Neuronal stem cell (in vitro differentiated cells): ENCODE measurements at places on chromosomes 5 and 9.

DNA sequence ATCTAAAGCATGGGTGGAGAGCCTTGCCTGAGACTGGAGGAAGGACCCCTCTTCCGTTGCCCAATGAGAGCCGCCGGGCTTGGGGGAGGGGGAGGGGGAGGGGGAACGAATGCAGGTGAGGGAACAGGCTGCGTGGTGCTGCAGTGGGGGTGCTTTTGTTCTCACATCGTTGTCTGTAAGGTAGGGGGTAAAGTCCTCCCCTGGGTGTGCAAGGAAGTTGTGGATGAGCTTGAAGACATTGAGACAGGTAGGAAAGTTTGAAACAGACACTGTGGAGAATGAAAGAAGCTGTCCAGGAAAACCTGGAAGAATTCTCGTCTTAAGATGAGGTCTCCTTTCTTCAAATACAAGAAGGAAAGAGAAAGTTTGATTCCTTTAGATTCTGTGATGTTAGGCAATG, 94.1 kb upstream of the LIFR start:
- no peak for DNase-seq

DNA sequence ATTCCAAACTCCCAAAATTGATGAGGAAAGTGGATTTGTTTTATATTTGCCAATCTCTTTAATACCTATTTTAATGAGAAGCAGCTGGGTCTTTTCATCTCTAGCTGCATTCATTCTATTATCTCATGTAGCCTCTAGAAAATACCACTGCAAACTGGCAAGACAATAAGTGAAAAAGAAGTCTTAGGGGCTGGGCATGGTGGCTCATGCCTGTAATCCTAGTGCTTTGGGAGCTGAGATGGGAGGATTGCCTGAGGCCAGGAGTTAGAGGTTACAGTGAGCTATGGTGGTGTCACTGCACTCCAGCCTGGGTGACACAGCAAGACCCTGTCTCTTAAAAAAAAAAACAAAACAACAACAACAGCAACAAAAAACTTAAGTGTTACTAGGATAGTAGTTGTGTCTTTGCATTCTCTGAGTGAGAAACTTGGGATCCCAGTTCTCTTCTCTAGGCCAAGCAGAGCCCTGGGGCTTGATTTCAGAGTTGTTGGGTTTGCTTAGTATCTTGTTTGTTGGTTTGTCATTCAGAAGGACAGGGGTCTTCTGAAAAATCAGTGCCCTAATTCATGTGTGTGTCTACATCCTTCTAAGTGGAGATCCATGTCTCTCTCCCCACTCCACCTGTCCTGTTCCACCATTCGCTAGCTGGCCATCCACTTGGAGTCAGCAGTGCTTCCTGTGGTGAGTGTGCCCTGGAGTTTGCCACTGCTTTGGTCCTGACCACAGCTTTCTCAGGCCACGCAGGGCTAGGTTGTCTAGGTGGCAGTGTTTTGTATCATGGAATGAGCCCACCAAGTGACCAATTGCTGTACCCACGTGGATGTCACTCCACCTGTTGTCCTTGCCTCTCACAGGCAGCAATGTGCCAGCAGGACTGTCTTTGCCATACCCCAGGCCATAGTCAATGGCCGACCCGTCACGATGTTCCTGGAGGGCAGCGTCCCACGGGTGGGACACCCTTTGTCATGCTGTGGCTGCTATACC, 19.5 kb downstream of the MARCHF6 start:
- no peak for DNase-seq

DNA sequence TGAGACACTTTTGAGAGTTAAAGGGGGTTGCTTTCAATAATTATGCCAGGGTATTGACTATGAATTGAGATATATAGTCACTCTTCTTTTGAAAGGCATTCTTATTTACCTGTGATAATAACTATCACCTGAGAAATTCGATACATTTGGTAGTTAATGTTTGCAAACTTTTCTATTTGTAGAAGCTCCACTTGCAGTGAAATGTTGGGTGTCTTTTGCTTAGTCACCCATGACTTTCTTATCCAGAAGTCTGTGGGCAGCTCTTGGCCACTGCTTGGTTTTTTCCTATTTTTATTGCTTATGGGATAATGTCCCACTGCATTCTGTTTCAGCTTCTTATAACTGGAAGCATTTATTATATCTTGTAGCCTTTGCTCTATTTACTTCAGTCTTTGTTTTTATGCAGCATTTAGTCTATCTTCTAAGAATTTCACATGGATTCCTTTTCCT, 3.9 kb downstream of the MACIR start:
- DNase-seq: no peak

DNA sequence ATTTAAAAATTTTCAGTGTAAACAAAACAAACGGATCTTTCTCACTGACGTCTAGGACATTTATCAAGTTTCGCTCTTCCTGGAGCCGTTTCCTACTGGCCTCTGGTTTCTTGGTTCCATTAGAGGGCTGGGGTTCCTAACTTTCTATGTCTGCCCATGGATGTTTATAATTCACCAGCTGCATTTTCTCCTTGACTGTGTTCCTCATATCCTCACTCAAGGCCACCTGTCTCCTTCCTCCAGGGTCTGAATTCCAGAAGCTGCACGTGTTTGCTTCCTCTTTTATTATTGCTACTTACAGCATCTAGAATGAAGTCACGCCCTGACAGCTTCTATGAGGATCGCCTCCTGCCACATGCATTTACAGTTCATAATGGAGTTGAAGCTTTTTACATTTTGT, 74.1 kb upstream of the BASP1 start:
- DNase-seq: no peak

DNA sequence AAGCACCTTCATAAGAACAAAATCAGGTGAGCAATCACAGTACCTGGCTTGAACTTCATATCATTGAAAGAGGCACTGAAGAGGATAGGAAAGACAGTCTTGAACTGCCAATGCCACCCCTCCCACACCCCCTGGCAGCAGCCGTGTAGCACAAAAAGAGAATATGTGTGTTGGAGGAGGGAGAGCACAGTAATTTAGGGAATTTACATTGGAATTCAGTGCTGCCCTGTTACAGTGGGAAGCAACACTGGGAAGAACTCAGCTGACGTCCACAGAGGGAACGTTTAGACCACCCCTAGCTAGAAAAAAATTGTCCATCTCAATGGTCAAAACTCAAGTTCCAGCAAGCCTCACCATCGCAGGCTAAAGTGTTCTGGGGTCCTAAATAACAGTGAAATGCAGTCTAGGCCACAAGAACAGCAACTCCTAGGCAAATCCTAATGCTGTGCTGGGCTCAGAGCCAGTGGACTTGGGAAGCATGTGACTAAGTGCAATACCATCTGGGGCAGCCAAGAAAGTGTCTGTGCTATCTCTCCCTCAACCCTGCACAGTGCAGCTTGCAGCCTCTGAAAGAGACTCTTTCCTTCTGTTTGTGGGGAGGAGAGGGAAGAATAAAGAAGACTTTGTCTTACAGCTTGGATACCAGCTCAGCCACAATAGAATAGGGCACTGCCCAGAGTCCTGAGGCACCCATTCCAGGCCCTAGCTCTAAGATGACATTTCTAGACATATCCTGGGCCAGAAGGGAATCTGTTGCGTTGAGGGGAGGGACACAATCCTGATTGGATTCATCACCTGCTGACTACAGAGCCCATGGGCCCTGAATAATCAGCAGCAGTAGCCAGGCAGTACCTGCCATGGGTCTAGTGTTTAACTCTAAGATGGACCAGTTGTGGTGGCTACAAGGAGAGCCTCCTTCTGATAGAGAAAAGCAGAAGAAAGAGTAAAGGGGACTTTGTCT, 62.1 kb upstream of the VLDLR start:
- DNase-seq: no peak

DNA sequence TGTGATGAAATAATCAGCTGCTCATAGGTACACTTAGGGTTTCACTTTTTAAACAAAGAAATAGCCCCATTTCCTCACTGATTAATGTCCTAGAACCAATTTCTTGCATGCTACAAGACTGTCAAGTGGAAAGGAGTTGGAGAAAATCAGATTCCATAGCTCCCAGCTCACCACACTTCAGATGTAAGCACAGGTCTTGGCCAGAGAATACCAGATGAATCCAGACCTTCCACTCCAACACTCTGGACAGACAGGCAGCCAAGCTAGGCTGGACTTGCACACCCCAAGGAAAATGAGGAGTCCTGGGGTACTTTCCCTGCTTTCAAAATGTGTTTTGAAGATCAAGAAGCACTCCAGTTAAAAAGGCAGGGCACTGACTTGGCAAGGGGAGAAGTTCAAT, 68.5 kb downstream of the KLHL3 start:
- DNase-seq: no peak
